ENCODE measurements at places on chromosomes 7 and 10. TPM values are rescaled to one million over a fixed set of nuclear protein-coding genes. Genes with fewer than 3 reads are reported as not detected.

CFAP43 gene
- 0.12 TPM for total RNA-seq

SLC26A5 gene
- 0.62 TPM for total RNA-seq

OR13A1 gene
- total RNA-seq, result not detected

PGAM2 gene
- not detected for total RNA-seq

ADCY1 gene
- 9.2 TPM for total RNA-seq

RPEL1 gene
- total RNA-seq, result not detected

SPDYE1 gene
- not detected for total RNA-seq

ELFN1 gene
- 7.2 TPM for total RNA-seq

SSC4D gene
- total RNA-seq, result 1.2 TPM

ZC3HAV1L gene
- 1.2 TPM for total RNA-seq

- no peak for DNase-seq
Observed at GRCh38 chr10:28137907-28138880, 139.3 kb upstream of the ODAD2 start.

GRCh38 chr7:28607855-28608193 lies 195.5 kb downstream of the CREB5 start:
- DNase-seq, result no peak

DNA sequence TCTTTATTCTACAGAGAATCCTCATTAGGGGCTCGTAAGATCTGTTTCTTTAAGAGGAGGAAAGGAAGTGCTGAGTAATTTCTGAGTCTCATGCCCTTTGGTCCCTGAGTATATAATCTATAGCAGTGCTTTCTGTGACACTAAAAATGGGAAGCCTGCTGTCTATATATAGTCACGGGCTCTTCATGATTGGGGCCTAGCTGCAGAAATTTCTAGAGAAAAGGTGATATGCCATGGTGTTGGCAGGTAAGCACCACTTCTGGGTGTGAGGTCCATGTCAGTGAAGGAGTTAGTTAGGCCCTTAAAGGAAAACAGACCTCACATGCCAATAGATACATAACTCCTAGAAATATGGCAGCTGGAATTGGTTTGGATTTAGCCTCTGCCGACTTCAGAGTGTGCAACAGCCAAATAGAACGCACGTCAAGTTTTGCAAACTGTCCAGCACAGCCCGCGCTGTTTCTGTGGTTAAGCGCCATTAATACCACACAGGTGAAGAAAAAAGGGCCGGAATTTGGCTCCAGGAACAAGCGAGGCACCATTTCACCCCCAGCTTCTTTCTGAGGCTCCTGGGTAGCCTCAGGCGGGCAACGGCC lies 123.2 kb downstream of the TACC2 start:
- DNase-seq, result no peak

DNA sequence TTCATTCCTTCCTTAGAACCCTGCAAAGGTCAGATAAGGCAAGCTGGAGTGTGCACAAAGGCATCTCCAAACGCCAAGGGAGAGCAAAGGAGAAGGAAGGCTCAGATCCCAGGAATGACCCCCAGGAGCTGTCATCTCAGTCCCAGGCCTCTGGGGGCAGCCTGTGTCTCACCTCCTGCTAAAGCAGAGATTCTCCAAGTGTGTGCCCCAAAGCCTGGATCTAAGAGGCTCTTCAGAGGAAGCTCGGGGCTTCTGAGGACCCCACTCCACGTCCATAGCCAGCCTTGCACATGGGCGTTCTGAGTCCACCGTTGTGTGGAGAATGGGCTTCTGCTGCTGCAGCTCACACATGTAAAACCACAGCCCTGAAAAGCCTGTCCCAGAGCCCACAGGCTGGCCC lies 5.1 kb upstream of the GRID1 start:
- no peak for DNase-seq

GRCh38 chr7:129514683-129515082 lies 12.4 kb downstream of the SMKR1 start:
- DNase-seq, result no peak

DNA sequence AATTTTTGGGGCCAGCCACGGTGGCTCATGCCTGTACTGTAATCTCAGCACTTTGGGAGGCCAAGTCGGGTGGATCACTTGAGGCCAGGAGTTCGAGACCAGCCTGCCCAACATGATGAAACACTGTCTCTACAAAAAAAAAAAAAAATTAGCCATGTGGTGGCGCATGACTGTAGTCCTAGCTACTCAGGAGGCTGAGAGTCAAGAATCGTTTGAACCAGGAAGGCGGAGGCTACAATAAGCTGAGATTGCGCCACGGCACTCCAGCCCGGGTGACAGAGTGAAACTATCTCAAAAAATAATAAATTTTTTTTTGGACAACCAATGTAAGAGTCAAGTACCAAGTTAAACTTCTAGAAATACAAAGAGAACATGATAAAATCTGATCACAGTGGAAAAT lies 164.6 kb downstream of the AVL9 start:
- no peak for DNase-seq

GRCh38 chr10:113390896-113391295 lies 162.0 kb upstream of the HABP2 start:
- no peak for DNase-seq

GRCh38 chr7:30028216-30028748 lies at the start of gene PLEKHA8:
Gene PLEKHA8 (plus strand): TSS chr7:30028412. CDS start chr7:30028763, 351 bp downstream.
- DNase-seq, result peak; percentile 91

- DNase-seq, result no peak
Observed at GRCh38 chr10:69734797-69735468, 66.8 kb upstream of the COL13A1 start.

DNA sequence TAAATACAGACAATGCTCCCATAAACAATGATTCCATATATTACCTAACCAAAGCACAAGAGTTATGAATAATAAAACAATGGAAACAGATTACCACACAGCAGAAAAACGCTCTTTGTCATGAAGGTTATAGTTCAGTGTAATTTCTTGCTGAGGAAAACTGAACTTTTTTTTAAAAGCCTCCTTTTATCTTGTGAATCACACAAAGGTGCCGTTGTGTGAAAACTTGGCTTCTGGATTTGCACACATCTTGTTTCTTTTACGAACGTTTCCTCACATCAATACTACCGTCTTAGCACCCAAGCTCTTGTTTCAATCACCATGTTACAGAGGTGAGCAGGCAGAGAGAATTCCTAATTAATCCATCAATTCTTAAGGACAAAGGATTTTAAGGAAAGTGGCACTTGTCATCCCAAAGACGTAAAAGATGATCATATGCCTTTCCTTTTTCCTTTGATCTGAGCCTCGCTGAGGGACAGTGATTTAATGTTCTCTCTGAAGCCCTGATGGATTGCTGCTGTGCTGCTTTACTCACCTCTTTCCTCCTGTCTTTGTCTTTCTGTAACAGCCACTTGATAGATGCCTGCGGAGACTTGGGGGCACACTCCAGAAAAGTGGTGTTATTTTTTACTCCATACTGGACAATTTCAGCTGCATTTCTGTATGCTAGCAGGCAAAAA lies 110.1 kb downstream of the CD36 start:
- DNase-seq, result no peak

DNA sequence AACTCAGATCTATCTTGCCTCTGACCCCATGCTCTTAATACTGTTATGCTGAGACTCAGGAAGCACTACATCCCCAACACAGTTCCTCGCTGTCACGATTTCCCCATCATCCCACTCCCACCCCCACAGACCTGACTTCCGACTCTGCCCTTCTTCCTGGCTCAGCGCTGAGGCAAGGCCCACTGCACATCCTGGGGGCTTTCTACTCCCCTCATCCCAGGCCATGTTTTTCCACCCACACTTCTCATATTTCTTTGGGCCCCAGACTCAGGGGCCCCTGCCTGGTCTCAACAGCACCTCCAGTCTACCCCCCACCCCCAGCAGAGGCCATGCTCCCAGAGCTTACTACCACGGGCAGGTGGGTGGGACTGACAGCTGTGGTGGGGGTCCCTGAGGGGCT lies 7.7 kb upstream of the NDST2 start:
- no peak for DNase-seq

GRCh38 chr7:47443049-47443448 lies 138.9 kb downstream of the TNS3 start:
- DNase-seq, result no peak

DNA sequence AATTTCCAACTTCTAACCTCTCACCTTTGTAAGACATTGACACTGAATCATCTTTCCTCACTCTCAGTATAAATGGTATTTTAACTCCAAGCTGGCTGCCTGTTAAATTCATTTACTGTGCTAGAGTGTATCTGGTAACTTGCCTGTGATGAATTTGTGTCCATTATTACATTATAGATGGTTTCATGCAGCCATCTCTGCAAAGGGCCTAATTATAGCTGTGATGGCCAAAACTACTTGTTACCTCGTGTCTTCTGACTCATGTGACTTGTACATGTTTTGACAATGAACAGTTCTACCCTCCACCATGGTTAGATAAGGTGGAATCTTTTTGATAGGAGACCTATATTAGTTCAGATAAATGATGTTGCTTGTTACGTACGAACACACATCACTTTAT lies 392.0 kb downstream of the PAXIP1 start:
- DNase-seq, result no peak

DNA sequence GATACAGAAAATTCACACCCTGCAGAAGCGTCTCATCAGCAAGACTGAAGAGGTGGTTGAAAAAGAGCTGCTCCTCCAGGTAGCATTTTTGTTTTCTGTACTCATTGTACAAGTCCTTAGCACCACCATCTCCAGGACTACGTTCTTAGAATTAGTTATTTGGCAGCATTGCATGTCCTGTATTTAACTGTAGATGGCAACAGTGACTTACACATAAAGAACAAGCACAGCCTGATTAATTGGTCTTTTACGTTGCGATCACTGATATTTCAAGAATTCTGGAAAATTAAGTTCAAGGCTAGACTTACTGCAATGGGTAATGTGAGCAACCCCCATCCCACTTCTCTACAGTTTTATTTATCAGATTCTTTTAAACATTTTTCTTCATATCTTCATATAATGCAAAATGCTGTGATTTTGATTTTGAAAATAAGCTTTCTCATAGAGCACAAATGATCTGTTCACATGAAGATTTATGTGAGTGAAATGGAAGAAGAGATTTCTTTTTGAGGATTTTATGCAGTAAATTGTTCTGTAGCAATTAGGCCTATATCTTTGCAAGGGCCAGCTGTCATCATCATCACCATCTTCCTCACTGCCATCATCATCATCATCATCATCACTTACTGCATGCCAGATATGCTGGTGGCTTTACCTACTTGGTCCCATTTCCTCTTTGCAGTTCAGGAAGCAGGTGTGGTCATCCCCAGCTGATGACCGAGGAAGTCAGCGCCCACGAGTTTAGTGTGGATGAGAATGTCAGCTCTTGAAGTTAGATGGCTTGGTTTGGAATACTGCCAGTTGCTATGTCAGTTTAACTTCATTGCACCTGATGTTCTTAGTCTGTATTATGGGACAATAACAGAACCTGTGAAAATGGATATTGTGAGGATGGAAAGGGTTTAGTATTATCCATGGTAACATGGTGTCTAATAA lies 53.4 kb downstream of the CFAP58 start:
- DNase-seq, result no peak

DNA sequence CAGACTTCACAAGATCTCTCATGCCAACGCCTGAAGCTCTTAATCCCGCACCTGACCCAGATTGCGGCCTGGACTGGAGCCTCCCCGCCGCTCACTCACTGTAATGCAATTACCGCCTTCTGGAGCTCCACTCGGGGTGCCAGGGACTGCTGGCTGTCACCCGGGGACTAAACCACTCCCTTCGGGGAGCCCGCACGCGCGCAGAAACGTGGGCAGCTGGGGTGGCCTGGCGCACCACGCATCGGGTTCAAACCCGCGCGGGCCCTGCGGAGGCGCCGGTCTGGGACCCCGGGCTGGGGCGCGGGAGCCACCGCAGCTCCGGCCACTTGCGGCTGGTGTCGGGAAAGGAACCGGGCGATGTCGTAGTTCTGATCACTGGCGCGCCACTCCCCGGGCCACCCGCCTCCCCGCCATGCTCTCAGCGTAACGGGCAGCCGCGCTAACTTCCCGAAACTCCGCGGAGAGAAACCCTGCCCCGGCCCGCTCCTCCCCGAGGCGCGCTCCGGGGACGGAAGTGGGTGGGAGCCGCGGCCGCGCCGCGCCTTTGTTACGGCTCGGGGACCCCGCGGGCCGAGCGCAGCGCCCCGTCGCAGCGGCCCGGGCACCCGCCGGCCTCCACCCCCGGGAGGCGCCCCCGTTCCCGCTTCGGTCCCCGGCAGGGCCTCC lies 100.3 kb upstream of the SVIL start:
- peak; percentile 78 for DNase-seq

- DNase-seq, result no peak
Observed at GRCh38 chr10:97532935-97533671, 34.4 kb downstream of the UBTD1 start.

DNA sequence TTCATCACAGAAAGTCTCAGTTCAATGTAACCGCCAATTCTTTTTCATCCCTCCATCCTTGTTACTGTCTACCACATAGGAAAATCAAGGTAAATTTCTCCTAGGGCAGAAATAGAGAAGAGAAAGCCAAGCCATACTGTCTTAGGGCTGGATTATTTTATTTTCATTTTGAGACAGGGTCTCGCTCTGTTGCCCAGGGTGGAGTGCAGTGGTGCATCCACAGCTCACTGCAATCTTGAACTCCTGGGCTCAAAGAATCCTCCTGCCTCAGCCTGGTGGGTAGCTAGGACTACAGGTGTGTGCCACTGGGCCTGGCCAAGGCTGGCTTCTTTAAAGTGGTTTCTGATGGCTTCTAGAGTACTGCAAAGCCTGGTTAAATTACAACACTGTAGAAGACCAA lies 181.7 kb downstream of the SRPK2 start:
- no peak for DNase-seq

DNA sequence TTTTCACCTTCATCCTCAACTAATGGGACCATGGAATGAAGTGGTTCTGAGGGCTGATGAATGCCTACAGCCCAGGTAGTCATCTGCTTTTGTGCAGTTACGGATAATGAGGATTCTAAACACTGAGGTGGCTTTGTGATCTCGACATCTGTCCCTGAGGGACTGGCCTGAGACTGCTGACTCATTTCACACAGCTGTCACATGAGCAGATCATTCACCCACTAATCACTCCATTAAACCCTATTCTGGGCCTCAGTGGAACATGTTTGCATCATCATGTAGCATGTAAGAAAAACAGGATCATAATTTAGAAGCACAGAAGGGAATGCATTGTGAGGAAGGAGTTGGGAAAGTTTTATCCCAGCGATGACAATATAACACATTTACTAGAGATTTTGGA lies 79.4 kb upstream of the FEZF1 start:
- no peak for DNase-seq

- DNase-seq, result no peak
Observed at GRCh38 chr7:139620676-139621344, 97.3 kb downstream of the CLEC2L start.
